ENCODE measurements at places on chromosomes 12 and 14.
A peak's percentile ranks its signal among the peaks of the same experiment; 100 is the strongest.

GRCh38 chr12:55619354-55620138 is 17.1 kb upstream of the OR10P1 start:
- peak; percentile 94 for DNase-seq

GRCh38 chr14:27739657-27740156 is 1026.9 kb upstream of the FOXG1 start:
- DNase-seq: no peak

DNA sequence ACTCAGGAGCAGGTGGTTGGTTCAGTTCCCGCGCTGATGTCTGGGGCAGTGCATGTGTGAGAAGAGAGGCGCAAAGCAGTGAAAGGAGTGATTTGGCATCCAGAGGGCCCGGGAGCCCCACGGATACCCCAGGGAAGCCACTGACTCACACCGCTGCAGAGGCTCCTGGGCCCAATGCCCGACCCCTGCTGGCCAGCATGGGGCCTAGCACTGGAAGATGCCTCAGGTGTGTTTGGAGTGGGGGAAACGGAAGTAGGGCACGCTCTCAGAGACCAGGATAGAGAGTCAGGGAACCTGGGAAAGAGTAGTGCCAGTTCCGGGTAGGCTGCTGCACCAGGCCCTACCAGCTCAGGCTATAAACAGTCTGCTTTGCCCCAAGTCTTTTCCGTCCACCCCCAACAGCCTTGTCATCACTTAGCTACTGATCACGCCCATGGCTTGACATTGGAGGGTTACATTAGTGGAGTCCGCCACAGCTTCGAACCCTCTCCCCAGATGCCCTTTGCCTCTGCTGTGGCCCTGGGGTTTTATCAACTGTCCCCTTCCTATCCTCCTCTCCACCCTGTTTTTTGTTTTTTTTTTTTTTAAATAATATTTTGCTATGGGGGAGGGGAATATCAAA is 9.5 kb upstream of the CSAD start:
- DNase-seq: no peak

GRCh38 chr12:106152334-106152733 is 13.6 kb upstream of the NUAK1 start:
- no peak for DNase-seq

DNA sequence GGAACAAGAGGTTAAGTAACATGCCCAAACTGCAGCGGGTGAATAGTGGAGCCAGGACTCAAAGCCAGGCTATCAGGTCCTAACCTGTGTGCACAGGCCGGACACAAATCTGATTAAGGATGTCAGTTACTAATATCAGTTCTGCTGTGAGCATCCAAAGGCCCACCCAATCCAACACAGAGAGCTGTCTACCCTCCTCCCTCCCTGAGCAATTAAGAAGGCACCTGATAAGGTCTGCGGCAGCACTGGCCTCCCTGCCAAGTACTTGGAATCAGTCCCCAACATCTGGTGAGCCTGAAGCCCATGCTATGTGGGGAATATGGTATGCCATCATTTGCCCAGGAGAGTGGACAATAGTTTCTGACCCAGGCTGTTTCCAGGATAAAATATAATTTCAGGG is 3.9 kb downstream of the HEBP1 start:
- no peak for DNase-seq

- no peak for DNase-seq
Measured at GRCh38 chr12:95764848-95765247, 25.7 kb downstream of the NTN4 start.

GRCh38 chr12:101470939-101471338 is 4.2 kb upstream of the SPIC start:
- DNase-seq: no peak

GRCh38 chr14:103136388-103137271 is 13.4 kb downstream of the TNFAIP2 start:
- DNase-seq: no peak

DNA sequence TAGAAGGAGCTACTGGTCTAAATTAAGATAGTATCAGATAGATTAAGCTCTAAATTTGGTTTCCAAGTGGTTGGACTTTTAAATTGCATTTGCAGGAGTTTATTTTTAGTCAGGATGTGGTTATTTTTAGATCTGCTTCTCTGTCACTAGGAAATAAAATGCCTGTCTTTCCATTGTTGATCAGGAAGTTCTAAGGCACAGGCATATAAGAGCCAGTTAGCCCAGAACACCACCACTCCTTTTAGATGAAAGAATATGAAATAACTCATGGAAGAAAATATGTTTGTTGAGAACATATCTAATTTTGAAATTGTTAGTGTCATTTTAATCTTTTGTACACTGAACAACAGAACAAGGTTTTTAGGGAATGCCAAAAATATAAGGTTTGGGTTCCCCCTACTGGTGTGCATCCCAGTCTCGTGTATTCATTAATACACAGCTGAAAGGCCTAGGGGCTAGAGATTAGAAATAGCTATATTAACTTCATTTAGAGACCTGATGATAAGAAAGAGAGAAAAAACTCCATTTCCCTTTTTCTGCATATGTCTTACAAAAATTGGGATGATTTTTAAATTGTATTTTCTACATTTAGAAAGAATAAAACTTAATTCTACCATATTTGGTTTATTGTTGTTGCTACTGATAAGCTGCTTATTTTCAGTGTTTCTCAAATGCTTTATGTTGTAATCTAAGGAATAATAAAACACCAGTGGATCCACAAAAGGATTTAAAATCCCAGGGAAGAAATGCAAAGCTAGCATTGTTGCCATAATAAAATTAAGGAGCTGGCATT is 67.2 kb downstream of the RIC8B start:
- DNase-seq: peak; percentile 40

GRCh38 chr12:102010265-102010994 is 51.4 kb downstream of the WASHC3 start:
- no peak for DNase-seq

DNA sequence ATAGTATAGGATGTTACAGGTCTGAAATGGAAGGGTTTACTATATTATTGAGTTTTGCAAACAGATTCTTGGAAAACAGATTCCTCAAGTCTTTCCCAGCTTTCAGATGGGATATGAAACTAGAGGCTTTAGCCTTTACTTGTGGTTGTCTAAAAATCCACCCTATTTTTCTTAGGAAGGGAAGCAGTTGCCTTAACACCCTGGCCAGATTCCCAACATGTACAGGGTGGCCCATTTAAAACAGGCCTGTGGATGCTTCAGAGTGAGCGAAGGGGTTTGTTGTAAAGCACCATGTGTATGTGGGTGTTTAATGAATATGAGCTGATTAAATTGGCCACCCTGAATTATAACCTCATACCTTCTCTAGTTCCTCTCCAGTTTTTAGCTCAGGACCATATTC is 415.9 kb downstream of the ZFP36L1 start:
- no peak for DNase-seq

DNA sequence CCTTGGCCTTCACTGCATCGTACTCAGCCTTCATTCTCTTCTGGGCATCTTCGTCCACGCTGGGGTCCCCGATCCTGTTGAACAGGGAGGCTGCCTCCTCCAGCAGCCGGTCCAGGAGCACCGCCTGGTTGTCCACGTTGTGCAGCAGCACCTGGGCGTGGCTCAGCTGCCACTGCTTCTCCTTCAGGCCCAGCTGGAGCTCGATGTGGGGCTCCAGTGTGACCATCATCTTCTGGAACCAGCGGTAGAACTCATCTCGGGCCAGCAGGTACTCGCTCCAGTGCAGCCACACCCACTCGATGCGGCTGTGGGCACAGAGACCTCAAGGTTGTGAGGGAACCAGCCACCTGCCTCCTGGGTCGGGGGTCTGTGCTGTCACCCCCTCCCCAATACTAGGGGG is 50.5 kb downstream of the SYNE3 start:
- no peak for DNase-seq

DNA sequence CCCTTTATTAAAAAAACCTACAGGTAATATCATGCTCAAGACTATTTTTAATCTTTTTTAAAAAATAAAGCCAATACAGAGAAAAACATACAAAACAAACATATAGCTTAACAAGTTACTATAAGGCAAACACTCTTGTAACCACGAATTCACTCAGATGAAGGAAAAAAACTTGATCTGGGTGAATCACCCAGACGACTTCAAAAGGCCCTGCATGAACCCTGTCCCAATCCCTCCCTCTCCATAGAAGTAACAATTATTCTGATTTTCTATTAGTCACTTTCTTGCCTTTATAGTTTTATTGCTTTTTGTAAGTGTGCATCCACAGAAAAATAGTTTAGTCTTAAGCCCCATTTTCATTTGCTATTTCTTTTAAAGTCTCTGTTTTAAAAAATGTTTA is 72.6 kb downstream of the LRP6 start:
- DNase-seq: peak; percentile 43

DNA sequence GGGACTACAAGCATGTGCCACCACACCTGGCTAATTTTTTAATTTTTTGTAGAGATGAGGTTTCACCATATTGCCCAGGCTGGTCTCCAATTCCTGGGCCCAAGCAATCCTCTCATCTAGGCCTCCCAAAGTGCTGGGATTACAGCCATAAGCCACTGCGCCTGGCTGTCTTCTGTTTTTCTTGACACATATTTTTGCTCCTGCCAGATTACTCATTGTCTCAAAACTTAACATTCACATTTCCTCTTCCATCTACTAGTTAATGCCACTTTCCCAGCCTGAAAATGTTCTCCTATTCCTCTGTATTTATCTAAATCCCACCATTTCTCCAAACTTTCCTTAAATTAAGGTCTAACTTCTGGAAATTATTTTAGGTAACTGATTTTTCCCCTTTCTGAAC is 36.2 kb upstream of the KCNH3 start:
- DNase-seq: no peak

DNA sequence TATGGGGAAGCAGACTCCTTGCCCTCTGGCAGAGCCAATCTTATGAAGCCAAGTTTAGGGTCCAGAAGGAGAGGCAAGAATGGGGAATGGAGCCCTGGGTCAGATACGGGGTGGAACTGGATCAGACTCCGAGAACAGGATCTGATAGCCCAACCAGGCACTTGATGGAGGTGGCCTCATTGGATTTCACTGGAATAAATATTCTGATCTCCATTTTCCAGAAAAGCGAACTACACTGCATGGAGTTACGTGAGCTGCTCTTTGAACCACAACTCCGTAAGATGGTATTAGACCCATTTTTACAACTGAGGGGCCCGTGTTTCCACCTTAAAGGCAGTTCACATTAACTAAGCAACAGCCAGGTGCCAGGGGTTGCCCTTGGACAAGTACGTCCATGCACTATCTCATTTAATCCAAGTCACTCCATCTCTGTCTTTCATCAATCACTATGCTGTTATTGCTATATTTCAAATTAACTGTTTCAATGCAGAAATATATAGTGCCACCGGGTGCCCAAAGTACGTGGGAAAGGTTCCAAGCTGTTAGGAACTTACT is 155.2 kb downstream of the BCL11B start:
- DNase-seq: no peak

GRCh38 chr14:64944041-64944440 is 1.5 kb upstream of the GPX2 start:
- DNase-seq: no peak

GRCh38 chr12:132593938-132594358 is 16.4 kb downstream of the LRCOL1 start:
- peak; percentile 90 for DNase-seq

DNA sequence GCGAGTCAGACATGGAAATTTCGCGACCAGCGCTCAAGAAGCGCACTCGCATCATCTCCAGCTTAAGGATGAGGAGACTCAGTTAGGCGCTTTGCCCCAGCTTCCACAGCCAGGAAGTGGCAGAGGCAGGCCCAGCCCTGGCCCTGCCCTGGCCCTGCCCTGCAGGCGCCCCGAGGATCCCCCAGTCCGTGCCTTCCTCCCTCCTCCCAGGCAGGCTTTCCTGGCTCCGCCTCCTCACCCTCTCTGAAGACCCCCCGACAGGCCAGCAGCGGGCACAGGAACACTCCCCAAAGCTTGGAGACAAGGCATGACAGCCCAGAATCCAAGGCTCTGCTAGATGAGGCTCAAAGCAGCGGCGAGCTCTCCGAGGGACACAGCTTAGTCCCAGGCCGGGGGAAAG is 25.1 kb downstream of the UBR7 start:
- no peak for DNase-seq

- no peak for DNase-seq
Measured at GRCh38 chr12:480831-481816, 21.4 kb downstream of the B4GALNT3 start.

GRCh38 chr12:94222351-94223084 is 74.1 kb downstream of the PLXNC1 start:
- DNase-seq: no peak

DNA sequence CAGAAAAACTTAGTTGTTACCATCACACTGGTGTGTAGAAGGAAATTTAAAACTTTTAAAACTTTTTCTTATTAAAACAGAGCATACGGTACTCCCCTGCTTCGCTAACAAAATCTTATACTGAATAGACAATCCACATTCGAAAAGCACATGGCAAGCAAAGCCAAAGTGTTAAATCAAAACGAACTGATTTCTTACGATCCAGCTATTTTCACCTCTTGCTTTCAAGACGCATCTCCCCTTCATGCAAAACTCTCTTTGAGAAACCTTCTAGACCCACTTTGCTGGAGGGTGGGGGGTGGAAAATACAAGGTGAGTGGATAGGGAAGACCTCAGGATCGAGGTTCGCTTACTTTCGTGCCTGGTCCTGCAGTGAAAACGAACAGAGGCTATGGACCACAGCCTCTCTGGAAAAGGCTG is 328 bp downstream of the INTS13 start:
- no peak for DNase-seq

Data from COLO829 (cell line).